Thoracic aorta endothelial cell (primary cell): ENCODE measurements at places on chromosomes 13 and 19. TPM values are rescaled to one million over a fixed set of nuclear protein-coding genes. Genes with fewer than 3 reads are reported as not detected.

Gene LRRC63
- total RNA-seq: not detected in 2 replicates

Gene TTYH1
- not detected in 2 replicates for total RNA-seq

Gene GNG7
- 0.22 and 0.27 TPM in 2 replicates for total RNA-seq

Gene ATP4A
- not detected in 2 replicates for total RNA-seq

Gene GNG8
- total RNA-seq: not detected in 2 replicates

Gene LINGO3
- total RNA-seq: under 0.01 TPM in 1 of 2 replicates, not detected in the other

Gene AMER2
- total RNA-seq: not detected in 2 replicates

Gene ZIC2
- 0.14 TPM in 1 of 2 replicates, not detected in the other for total RNA-seq

Gene OVOL3
- not detected in 2 replicates for total RNA-seq

Gene CLEC11A
- total RNA-seq: 5.1 and 8.0 TPM in 2 replicates

Gene C1QTNF9B
- not detected in 2 replicates for total RNA-seq

Gene TMPRSS9
- total RNA-seq: under 0.01 TPM in 1 of 2 replicates, not detected in the other

Gene NEK3
- 13.8 and 13.9 TPM in 2 replicates for total RNA-seq

Gene CRLF1
- total RNA-seq: 0.07 TPM in 1 of 2 replicates, not detected in the other

Gene FGF9
- not detected in 2 replicates for total RNA-seq

Gene PTPRH
- total RNA-seq: 0.22 and 0.53 TPM in 2 replicates

Gene IZUMO4
- 0.27 and 0.50 TPM in 2 replicates for total RNA-seq

Gene ZNF8
- 6.9 and 8.0 TPM in 2 replicates for total RNA-seq

Gene NLRP5
- not detected in 2 replicates for total RNA-seq

Gene MBD3L3
- not detected in 2 replicates for total RNA-seq

Gene ZSCAN4
- not detected in 2 replicates for total RNA-seq

Gene ERICH6B
- total RNA-seq: not detected in 2 replicates

Gene MEIOSIN
- total RNA-seq: not detected in 2 replicates

Gene ZNF440
- 12.4 TPM in 2 replicates for total RNA-seq

Gene ZNF547
- 1.2 and 3.1 TPM in 2 replicates for total RNA-seq

Gene CPB2
- total RNA-seq: not detected in 2 replicates

Gene ZNF419
- 6.9 and 8.1 TPM in 2 replicates for total RNA-seq

Gene KLK15
- total RNA-seq: 0.13 TPM in 1 of 2 replicates, not detected in the other

Gene CCDC194
- 0.13 and 0.50 TPM in 2 replicates for total RNA-seq

Gene NTN5
- not detected in 2 replicates for total RNA-seq

Gene CABP5
- not detected in 2 replicates for total RNA-seq

Gene CYP4F12
- total RNA-seq: not detected in 2 replicates

Gene FCHO1
- total RNA-seq: 0.93 and 1.7 TPM in 2 replicates

Gene ZNF221
- 5.2 TPM in 2 replicates for total RNA-seq

Gene IRGC
- total RNA-seq: not detected in 2 replicates

Gene B3GNT8
- 3.6 and 5.0 TPM in 2 replicates for total RNA-seq

Gene MAMSTR
- 0.27 and 0.43 TPM in 2 replicates for total RNA-seq

Gene PCDH8
- not detected in 2 replicates for total RNA-seq

Gene PABPC3
- total RNA-seq: 0.22 and 0.27 TPM in 2 replicates

Gene ZNF101
- 13.2 and 15.6 TPM in 2 replicates for total RNA-seq

Gene TMEM190
- not detected in 2 replicates for total RNA-seq
